ENCODE measurements at places on chromosomes 3 and 15. TPM values are rescaled to one million over a fixed set of nuclear protein-coding genes. Genes with fewer than 3 reads are reported as not detected.

- no peak for DNase-seq
Observed at GRCh38 chr15:93583968-93584367, 495.0 kb upstream of the RGMA start.

DNA sequence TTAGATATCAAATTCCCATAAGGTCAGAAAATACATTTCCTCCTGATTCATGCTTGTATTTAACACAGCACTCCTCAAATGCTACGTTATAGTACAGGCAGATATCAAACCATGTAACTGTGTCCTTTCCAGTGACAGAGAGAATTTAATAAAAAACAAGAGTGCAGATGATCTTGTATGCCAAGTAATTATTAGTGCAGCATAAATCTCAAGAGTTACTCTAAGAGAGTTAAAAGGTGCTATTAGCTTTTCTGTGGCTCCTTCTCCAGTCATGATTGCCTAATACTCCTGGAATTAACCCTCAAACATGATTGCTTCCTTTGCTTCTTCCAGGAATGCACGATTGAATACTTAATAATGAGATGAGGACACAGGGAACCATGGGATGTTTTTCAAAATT, 413.0 kb upstream of the DPH6 start:
- DNase-seq, result no peak

C3orf70 gene
- total RNA-seq, result 1.6 TPM

GRCh38 chr3:188754267-188754666, 417.5 kb upstream of the TPRG1 start:
- no peak for DNase-seq

GRCh38 chr3:45693941-45694521, 4.8 kb downstream of the SACM1L start:
- DNase-seq, result no peak

LRRC2 gene
- total RNA-seq, result 37.4 TPM

- no peak for DNase-seq
Observed at GRCh38 chr3:187870360-187871203, 125.3 kb upstream of the BCL6 start.

- no peak for DNase-seq
Observed at GRCh38 chr3:11400213-11400612, 128.0 kb downstream of the ATG7 start.

DNA sequence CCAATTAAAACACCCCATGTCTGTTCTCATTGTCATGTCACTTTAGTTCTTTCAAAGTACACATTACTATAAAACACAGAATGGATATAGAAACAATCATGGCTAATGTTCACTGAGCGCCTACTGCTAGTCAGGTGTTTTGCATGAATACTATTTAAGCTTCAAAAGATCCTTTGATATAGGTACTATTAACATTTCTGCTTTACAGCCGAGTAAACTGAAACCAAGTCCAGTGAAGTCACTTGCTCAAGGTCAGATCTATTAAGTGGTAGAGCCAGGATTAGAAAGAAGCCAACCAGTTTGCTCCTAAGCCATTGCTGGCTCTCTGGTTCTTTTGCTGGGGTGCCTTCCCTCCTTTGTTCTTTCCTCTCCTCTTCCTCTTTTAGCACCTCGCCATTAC, 32.4 kb upstream of the NMNAT3 start:
- no peak for DNase-seq

- DNase-seq, result no peak
Observed at GRCh38 chr15:70562906-70563305, 200.5 kb downstream of the UACA start.

DNA sequence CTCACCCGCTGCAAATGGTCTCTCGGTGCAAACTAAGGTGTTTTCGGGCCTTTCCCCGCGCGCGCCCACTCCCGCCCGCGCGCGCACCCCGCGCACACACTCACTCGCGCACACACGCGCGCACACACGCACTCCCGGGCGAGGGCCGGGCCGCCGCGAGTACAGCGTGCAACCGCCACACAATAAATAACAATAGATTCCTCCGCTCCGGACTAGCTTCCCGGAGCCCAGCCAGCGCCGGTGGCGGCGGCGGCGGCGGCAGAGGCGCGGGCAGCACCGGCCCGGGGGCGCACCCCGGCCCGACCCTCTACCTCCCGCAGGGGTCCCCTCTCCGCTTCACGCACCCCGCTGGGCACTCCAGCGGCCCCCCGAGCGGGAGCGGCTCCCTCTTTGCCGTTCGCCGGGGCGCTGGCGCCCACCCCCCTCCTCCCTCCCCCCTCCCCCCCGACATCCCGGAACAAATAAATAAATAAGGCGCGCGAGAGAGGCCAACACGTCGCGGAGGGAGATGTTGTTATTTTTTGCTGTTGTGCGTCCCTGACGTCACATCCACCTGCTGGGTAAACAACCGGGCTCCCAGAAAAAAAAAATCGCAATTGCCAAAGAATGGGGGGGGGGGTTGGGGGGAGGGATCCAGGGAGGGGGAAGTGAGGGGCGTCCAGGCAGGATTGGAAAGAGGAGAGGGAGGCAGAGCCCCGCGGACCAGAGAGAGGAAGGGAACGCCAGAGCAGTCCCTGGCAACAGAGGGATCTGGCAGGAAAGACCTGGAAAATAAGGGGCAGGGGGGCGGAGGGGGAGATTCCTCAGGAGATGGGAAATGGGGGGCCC, at the start of gene FOXP1:
Gene FOXP1, minus strand, starts transcription at position 163 of the 828 bp plus-strand sequence. CDS start 385,347 bp downstream, outside the sequence.
- DNase-seq, result peak; percentile 77

APBA2 gene
- total RNA-seq, result 9.5 TPM

- DNase-seq, result no peak
Observed at GRCh38 chr3:134073583-134073945, 43.8 kb upstream of the SLCO2A1 start.

TNIK gene
- total RNA-seq, result 53.7 TPM

DNA sequence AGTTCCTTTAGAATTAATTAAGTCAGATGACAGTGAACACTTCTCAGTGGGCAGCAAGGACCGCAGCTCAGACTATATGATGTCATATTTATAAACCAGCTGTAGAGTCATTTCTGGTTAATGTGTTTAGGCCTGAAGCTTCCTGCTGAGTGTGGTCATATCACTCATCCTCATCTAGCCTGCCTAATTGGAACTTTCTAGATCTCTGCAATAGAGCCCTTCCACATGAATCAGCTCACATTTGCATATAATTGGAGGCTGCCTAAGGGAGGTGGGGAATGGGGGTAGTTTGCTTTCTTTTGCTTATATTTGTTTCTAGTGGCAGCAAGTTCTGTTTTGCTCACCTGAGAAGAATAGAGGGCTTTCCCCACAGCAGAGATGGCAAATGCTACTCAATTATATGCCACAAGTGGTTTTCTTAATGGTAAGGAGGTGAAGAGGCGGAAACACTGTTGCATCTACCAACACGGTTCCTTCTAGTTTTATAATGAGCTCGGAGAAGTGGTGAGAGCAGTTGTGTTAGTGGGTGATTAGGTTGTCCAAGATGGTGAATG, 148.1 kb downstream of the KLHL25 start:
- DNase-seq, result no peak

GRCh38 chr3:70531838-70532489, 219.5 kb upstream of the MDFIC2 start:
- DNase-seq, result peak; percentile 12

DNA sequence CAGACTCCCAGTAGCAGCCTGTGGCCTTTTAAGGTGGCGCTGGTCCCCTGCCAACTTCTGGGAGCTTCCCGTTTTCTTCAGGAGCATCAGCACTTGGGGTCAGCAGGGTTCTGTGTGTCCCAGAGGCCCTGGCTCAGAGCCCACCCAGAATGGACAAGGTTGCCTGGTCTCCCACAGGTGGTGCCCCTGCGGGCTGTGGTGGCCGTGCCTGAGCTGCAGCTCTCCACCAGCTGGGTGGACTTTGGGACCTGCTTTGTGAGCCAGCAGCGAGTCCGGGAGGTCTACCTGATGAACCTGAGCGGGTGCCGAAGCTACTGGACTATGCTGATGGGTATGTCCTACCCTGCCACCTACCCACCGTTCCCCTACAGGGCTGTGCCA, 15.5 kb downstream of the ACAA1 start:
- DNase-seq, result no peak

DNA sequence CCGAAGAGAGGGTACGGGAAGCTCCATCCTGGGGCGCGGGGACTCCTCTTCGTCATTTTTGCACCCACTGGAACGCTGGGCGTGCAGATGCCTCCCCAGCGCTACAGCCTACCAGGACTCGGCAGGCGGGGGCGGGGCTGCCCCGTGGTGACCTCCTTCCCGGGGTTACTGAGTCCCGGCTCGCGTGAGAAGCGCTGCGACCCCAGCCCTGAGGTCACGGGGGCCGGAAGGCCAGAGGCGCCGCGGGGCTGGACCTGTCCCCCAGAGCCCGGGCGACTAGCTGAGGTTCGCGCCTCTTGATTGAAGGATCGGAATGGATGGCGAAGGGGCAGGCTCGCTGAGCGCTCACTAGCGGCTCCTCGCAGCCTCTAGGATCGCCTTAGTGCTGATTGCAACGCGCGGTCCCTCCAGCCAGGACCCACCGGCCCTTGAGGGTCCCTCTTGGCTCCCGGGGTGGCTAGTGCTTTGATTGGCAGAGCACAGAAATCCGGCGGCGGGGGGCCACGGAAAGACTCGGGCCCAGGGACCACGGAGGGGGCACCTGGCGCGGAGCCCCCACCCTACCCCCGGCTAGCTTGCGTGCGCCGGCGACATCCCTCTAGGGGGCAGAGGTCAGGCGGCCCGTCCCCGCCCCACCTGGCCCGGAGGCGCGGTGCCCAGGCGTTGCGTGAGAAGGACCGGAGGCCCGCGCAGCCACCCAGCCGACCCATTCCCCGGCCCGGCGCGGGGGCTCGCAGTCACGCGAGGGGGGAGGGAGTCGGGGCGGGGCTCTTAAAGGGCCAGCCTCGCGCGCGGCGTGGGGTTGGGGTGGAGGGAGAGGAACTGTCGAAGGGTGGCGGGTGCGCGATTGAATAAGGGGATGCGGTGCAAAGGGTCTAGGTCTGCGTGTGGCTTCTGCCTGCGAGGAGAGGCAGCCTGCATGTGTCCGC, 781 bp upstream of the CYP1A1 start:
- peak; percentile 33 for DNase-seq

- DNase-seq, result no peak
Observed at GRCh38 chr3:49456466-49456865, 13.6 kb upstream of the DAG1 start.

PLOD2 gene
- total RNA-seq, result 146 TPM

DNA sequence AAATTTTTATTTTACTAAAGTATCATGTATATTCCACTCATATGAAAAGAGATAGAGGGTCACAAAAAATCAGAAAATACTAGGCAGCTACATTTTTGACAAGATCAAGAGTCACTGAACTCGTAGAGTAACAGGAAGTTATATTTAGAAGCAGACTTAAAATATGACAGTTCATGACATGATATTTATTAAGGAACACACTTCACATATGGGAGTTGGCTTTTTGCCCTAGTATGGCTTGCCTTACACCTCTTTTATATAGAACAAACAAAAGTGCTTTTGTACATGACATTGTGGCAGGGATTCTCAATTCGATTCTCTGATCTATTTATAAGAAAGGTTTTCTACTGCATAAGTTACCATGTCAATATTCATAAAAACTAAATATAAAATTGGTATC, 80.1 kb upstream of the GBE1 start:
- DNase-seq, result no peak

DNA sequence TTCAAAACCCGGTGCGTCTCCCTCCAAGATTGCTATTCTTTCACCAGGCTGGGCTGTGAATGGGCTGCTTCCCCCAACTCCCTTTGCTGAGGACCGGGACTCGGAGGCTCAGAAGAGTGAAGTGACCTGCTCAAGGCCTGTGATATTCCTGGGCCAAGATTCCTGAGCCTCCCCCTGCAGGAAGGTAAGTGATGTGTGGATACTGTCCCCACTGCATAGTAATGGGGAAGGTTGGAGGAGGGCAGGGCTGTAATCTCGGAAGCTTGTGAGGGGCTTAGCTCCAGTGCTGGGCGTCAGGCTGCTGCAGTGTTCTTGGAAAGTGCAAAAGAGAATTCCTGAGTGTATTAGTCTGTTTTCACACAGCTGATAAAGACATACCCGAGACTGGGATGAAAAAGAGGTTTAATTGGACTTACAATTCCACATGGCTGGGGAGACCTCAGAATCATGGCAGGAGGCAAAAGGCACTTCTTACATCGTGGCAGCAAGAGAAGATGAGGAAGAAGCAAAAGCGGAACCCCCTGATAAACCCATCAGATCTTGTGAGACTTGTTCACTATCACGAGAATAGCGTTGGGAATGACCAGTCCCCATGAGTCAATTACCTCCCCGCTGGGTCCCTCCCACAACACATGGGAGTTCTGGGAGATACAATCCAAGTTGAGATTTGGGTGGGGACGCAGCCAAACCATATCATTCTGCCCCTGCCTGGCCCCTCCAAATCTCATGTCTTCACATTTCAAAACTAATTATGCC, 67.6 kb downstream of the EFCAB12 start:
- no peak for DNase-seq

GRCh38 chr3:132343018-132343612, 25.9 kb downstream of the ACP3 start:
- DNase-seq, result peak; percentile 43

MPI gene
- 89.0 TPM for total RNA-seq

DNA sequence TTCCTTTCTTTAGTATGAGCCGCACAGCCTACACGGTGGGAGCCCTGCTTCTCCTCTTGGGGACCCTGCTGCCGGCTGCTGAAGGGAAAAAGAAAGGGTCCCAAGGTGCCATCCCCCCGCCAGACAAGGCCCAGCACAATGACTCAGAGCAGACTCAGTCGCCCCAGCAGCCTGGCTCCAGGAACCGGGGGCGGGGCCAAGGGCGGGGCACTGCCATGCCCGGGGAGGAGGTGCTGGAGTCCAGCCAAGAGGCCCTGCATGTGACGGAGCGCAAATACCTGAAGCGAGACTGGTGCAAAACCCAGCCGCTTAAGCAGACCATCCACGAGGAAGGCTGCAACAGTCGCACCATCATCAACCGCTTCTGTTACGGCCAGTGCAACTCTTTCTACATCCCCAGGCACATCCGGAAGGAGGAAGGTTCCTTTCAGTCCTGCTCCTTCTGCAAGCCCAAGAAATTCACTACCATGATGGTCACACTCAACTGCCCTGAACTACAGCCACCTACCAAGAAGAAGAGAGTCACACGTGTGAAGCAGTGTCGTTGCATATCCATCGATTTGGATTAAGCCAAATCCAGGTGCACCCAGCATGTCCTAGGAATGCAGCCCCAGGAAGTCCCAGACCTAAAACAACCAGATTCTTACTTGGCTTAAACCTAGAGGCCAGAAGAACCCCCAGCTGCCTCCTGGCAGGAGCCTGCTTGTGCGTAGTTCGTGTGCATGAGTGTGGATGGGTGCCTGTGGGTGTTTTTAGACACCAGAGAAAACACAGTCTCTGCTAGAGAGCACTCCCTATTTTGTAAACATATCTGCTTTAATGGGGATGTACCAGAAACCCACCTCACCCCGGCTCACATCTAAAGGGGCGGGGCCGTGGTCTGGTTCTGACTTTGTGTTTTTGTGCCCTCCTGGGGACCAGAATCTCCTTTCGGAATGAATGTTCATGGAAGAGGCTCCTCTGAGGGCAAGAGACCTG, 13.2 kb downstream of the GREM1 start:
- DNase-seq, result peak; percentile 95

GRCh38 chr15:33091983-33092693, 102.4 kb downstream of the FMN1 start:
- DNase-seq, result no peak

DNA sequence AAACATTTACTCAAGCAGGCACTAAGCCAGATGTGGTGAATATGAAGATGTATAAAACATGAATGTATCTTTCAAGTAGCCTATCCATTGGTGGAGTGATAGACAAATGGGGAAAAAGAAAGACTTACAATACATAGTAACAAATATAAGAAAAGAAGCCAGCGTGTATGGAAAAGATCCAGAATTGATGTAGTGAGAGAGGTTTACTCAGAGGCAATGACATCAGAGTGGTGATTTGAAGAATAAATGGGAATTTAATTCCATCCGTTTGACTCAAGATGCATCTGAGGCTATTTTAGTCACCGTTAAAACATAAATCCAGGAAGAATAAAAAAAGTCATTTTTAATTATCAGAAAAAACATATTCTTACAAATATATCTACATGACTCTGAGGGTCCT, 162.6 kb downstream of the IL1RAP start:
- DNase-seq, result no peak
